EH (cell line): ENCODE measurements at places on chromosomes 7 and 10.

- DNase-seq = no peak
Observed at GRCh38 chr7:30476459-30477145, 2.0 kb downstream of the NOD1 start.

DNA sequence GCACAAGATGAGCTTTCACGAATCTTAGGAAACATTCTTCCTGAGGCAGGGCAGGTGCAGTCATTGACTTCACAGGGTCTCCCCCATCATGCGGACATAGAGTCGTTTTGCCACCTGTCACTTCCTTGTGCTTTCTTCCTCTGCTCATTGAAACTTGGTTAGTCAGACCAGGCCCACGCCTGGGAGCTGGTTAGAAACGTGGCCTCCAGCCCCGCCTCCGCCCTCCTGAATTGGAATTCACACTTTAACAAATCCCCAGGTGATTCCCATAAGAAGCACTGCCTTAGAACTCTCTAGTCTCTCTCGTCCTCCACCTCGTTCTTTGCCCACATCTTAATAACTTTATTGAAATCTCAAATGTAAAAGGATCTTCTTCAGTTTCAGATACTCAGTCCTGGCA, 265.5 kb upstream of the FZD8 start:
- no peak for DNase-seq

GRCh38 chr10:482051-482501, 207.4 kb downstream of the DIP2C start:
- no peak for DNase-seq

- DNase-seq = no peak
Observed at GRCh38 chr7:716222-716621, 10.3 kb upstream of the DNAAF5 start.
